Stimulated activated CD4-positive, alpha-beta T cell treated with anti-CD3 and anti-CD28 coated beads, Interleukin-1b, Interleukin-23, amount 100 ng/mL, for 4 hours (primary cell): ENCODE measurements at places on chromosomes 3 and 15.

- DNase-seq: no peak
These were observed 198.5 kb downstream of the CDIN1 start for GRCh38 chr15:36777926-36778325.

DNA sequence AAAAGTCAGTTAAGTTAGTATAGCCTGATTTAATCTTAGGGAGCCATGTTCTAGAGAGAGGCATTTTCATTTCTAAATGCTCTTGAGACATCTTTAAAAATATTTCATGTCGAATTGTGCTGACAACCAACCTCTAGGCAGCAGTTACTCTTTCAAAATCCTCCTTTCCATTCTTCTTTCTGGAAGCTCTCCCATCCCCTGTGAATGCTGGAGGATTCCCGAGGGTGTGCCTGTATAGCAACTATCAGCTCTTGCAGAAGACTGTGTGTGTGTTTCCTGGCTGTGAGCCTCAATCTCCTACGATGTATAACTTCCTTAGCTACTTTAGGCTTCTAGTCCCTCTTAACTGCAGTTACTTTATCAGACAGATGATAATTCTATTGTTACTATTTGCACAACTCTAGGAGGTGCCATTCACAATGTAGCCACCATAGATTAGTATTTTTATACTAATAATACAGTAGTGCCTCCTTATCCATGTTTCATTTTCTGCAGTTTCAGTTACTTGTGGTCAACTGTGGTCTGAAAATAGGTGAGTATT lies 250.3 kb downstream of the EDEM1 start:
- DNase-seq: no peak

- no peak for DNase-seq
These were observed 727.1 kb downstream of the ROBO1 start for GRCh38 chr3:79040701-79041100.

DNA sequence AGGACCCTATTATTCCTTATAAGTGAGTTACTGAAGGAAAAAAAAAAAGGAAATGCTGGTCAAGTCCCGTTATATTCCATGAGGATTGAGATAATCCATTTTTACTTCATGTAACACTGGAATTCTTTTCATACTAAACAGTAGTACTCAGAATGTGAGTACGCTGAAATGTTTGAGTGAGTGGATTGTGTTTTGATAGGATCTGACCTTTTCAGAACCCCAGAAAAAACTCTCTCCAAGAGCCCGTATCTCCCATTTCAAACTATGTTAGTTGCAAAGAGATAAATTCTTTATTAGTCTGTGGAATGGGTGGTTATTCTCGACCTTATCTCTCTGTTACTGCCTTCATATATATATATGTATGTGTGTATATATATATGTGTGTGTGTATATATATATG lies 2.5 kb upstream of the LPP start:
- no peak for DNase-seq

GRCh38 chr15:78978601-78979179 lies 33.8 kb upstream of the CTSH start:
- no peak for DNase-seq

DNA sequence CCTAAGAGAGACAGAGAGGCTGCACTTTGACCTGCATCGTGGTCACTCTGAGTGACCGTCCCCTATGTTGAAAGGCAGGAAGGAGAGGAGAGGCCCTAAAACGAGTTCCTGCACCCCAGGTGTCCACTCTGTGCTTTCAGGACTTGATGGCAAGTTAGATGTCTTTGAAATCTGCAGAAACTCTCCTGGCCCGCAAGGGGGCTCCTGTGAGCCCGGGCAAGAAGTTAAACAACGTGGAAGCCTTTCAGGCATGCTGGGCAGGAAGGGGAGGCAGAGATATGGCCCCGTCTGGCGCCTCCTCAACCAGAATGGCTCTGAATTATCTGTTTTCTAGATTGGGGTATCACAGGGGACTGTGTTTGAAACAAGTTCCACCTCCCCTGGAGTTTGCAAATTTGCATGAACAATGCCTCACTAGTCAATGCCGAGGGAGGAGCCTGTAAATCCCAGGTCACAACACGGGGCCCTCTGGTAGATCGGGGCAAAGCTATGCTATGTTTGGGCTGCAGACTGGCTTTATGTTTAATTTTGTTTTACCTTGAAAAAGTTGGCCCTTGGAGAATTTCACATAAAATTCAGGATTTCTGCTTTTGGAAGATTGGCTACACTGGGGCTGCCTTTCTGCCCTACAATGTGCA lies 9.8 kb downstream of the CTXND1 start:
- DNase-seq: no peak

DNA sequence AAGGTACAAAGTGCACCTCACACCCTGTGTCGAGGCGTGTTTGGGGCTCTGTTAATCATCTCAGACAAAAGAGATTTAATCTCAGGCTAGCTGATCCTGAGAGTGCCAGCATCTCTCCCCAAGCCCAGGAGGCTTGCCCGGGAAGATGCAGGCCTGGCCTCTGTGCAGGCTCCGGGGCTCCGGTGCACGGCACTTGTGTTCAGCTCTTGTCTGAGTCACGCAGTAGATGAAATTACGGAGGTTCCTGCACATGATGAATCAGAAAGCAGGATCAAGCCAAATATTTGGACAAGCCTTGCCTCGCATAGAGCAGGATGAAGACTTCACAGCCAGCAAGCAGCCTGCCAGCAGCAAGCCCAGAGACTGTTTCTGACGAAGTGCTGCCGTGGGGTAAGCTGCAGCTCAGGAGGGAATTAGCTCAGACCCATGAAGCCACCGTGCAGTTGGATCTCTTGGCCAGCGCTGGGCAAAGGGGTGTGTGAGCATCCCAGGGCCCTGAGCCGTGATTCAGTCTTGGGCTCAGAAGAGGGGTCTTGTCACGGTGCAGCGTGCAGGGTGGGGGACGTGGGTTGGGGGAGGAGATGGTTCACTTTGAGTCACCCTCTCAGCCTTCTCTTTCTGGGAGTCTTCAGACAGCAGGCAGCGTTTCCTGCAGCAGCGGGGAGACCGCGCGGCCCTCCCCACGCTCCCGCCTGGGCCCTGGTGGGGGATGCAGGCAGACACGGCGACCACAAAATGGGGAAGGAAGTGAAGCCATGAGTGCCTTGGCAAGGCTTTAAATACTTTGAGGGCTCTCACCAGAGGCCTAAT lies 89.2 kb upstream of the MEF2A start:
- no peak for DNase-seq

DNA sequence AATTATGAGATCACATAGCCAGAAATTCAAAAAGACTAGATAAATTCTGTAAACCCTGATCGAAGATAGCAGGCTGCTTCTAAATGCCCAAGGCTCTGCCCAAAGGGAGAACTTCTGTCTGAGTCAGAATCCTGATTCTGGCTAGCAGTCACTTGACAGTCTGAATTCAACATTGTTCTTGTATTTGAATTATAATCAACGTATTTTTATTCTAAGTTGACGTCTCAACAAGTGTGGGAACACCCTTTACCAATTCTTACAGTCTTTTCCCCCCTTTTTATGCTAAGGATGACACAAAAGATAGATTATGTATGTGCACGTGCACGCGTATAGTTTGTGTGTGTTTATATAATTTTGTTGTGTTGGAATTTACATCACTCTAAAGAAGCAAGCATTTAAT lies 552.8 kb downstream of the NAALADL2 start:
- DNase-seq: no peak

- DNase-seq: no peak
These were observed 1460.1 kb downstream of the OTOL1 start for GRCh38 chr3:162956711-162957110.

DNA sequence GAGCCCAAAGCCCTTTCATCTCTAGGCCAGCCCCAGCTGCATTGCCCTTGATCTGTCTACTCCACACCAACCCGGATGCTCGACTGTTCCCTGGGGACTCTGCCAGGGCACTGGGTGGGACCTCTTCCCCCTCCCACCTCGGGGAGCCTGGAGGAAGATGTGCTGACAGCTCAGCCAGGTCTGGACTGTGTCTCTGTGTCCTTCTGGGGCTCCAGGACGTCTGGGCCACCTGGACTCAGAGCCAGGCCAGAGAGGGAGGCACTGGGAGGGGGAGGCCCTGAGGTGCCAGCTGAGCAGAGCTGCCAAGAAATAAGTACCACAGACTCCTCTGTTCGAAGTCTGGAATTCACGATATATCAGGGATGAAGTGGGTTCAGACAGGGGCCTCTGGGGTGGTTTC lies 5.8 kb upstream of the HCN4 start:
- DNase-seq: no peak

- DNase-seq: no peak
These were observed 114.5 kb upstream of the GOLGA8J start for GRCh38 chr15:29968099-29968894.

DNA sequence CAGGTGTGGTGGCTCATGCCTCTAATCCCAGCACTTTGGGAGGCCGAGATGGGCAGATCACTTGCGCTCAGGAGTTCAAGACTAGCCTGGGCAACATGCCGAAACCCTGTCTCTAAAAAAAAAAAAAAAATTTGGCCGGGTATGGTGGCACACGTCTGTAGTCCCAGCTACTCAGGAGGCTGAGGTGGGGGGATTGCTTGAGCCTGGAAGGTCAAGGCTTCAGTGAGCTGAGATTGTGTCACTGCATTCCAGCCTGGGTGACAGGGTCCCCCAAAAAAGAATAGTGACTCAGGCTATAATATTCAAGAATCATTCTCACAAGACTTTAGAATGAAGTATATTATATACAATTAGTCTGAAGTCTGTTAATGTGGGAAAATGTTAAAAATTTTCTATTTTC lies 70.5 kb upstream of the PLXND1 start:
- DNase-seq: no peak

GRCh38 chr3:127328421-127328820 lies 40.6 kb upstream of the PRR20G start:
- DNase-seq: no peak

DNA sequence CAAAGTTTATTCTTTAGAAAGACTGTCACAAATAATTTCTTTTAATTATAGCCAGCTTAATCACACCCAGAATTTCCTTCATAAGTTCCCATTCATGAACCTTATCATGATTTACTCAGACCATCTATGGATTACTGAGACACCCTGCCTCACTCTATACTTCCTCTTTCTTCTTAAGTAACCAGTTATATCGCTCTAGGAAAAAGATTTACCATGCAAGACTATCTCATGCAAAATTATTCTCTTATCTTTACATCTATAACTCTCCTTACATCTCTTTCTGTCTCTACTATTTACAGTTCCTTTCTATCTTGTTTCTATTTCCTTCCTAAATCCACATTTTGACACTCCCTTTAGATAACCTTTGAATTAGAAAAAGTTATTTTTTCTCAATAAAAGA lies 316.8 kb downstream of the POLQ start:
- no peak for DNase-seq

DNA sequence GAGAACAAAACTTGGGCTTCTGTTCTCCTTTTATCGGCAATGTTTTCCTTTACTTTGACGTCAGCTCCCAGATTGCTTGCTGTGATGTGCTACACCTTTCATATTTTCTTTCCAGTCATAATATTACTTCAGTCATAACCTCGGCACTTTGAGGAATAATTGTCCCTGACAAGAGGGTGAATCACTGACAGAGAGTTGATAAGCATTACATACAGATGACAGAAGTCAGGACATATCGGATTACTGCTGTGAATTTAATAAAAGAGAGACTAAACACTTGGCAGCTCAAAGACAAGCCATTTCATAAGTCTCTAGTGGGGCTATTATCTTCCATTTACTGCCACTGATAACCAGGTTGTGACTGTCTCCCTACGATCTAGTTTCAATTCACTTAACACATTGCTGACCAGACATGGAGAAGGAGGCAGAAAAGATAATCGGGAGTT lies 362.1 kb upstream of the ARRDC4 start:
- DNase-seq: no peak

DNA sequence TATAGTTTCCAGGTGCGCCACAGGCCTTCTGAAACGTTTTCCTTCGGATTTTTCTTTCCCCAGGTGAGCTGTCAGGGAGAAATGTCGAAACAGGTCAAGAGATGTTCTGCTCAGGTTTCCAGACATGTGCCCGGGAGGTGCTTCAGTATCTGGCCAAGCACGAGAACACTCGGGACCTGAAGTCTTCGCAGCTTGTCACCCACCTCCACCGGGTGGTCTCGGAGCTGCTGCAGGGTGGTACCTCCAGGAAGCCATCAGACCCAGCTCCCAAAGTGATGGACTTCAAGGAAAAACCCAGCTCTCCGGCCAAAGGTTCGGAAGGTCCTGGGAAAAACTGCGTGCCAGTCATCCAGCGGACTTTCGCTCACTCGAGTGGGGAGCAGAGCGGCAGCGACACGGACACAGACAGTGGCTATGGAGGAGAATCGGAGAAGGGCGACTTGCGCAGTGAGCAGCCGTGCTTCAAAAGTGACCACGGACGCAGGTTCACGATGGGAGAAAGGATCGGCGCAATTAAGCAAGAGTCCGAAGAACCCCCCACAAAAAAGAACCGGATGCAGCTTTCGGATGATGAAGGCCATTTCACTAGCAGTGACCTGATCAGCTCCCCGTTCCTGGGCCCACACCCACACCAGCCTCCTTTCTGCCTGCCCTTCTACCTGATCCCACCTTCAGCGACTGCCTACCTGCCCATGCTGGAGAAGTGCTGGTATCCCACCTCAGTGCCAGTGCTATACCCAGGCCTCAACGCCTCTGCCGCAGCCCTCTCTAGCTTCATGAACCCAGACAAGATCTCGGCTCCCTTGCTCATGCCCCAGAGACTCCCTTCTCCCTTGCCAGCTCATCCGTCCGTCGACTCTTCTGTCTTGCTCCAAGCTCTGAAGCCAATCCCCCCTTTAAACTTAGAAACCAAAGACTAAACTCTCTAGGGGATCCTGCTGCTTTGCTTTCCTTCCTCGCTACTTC lies 3.8 kb downstream of the BHLHE40 start:
- no peak for DNase-seq

- DNase-seq: no peak
These were observed 367.7 kb downstream of the MAGI1 start for GRCh38 chr3:65671004-65671403.

- no peak for DNase-seq
These were observed 85.6 kb upstream of the ACP3 start for GRCh38 chr3:132231633-132232032.

DNA sequence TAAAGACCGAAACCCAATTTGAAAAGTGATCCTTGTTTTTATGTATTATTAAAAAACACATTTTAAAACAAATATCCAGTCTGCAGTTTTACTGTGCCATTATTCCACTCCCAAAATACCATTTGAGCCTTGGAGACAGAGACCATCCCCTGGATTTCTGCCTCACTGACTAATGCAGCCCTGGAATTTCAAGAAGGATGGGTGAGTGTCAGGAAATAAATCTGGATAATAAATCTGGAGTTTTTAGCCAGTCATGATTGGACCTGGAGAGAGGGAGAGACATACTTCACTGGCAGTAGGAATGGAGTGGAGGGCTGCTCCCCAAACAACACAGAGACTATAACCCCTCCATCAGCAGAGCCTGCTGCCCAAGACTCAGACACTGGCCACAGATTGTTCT lies 123.3 kb downstream of the MYLK start:
- DNase-seq: no peak

- no peak for DNase-seq
These were observed 17.8 kb downstream of the KBTBD8 start for GRCh38 chr3:67015702-67016484.
